Adrenal gland (tissue), 19 donors: ENCODE measurements at places on chromosomes 5 and 9. TPM values are rescaled to one million over a fixed set of nuclear protein-coding genes. Genes with fewer than 3 reads are reported as not detected.

DNA sequence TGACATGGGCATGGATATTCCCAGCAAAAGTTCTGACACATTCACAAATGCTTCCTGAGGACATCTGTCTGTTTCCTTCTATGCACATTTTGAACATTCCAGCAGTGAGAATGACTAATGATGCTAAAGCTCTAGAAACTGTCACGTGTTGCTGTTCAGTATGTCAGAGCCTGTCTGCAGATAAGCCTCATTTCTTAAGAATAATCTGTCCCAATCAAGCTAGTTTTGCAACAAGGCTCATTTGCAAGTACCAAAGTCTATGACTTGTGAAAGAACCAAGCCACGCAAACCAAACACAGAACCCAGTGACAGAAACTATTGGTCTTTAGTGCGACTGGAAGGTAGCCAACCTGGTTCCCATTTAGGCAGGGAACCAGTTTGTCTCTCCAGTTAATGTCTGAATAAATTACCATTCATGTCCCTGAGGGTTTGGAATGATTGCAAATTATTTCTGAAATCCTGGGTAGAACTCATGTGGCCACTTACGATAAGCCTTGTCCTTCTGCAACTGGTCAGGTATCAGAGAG is 178.5 kb downstream of the C9orf152 start:
- peaks cover 13% of the 10 kb centered on the region for H3K4me1 ChIP-seq
- H3K4me3 ChIP-seq: no peak overlapping the region
- peak overlapping the region; percentile 38 for H3K27ac ChIP-seq
- no peaks in the 10 kb centered on the region for H3K36me3 ChIP-seq
- peak; percentile 76 for DNase-seq

WNT8A gene
- polyA plus RNA-seq: not detected

DNA sequence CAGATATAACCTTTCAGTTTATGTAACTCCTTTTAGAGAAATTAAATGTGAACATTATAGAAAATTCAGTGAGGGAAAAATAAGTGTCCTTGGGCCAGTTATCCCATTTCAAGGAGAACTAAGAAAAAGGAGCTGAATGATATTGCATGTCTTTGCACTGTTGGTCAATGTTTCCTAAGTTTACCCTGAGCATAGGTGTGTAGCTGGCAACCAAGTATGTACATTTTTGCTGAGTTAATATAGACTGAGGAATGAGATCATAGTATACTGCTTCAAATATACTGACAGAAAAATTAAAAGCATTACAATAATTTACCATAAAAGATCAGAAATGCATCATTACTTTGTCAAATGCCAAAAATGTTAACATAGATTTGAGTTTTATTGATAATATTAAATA is 2128.7 kb upstream of the C9orf72 start:
- no peak for DNase-seq
- no peaks in the 10 kb centered on the region for H3K4me1 ChIP-seq
- no peaks in the 10 kb centered on the region for H3K27me3 ChIP-seq
- H3K27ac ChIP-seq: no peak overlapping the region

ANKRD31 gene
- polyA plus RNA-seq: 0.13 TPM

TNIP1 gene
- polyA plus RNA-seq: 85.1 TPM
